ENCODE measurements at places on chromosomes 7 and 10.

DNA sequence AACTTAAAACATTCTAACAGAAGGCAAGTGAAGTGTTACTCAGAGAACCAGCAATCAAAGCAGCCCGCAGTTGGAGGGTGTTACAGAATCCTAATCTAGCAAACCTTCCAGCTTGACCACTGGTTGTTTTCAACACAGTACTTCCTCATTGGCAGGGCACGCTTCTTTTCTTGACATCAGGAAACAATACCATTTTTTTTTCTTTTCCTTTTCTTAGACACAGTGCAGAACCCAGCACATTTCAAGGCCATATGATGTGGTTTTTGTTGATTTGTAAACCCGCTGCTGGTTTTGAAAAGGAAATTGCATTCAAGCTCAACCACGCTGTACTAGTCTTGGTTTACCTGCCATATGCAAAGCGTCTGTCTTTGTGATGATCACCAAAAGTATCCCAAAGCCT is 33.4 kb downstream of the RHOBTB1 start:
- DNase-seq, result no peak

DNA sequence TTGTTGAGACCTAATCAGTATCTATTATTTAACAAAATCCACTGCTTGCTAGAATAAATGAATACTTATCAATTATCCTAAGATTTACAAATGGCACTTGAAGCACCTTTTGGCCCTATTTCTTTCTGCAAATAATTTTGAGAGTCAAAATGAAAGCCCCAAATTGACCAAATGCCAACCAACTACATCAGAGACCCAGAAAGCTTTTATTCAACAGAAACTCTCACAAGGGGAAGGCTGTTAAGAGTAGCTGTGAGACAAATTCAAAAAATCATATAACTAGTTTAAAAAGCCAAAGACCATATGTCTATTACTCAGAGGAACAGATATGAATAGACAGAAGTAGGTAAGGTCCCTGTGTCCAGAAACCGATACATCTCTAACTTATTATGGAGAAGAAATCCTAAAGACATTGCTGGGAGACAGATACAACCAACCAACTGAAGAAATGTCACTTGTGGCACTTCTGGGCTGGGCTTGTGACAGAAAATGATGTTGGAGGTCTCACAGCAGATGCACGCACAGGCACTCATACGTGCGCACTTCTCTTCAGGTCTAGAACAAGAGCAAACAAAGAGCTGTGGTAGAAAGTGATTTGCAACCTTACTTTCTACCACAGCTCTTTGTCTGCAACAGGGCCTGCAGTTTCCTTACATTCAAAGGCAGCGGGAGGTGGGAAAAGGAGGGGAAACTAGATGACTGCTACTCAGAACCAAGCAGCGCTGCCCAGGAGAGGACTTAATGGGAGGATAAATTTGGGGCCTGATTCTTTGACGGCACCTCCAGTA is 58.6 kb upstream of the KCNIP2 start:
- no peak for DNase-seq

DNA sequence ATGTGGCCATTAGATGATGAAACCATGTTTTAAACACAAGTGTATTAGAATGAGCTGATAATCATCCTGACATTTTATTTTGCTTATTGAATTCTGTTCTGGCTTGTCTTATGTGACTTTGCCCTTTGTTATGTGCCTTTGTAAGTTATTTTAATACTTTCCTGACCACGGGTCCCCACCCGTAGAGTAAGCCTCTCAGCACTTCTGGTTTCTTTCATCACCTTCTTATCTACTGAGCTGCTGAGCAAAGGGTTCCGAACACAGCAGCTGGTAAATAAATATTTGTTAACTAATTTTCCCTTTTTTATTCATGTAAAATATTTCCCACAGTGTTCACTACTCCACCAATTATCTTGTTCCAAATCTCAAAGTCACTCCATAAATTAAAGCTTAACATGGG is 1115.3 kb downstream of the SORCS3 start:
- no peak for DNase-seq

DNA sequence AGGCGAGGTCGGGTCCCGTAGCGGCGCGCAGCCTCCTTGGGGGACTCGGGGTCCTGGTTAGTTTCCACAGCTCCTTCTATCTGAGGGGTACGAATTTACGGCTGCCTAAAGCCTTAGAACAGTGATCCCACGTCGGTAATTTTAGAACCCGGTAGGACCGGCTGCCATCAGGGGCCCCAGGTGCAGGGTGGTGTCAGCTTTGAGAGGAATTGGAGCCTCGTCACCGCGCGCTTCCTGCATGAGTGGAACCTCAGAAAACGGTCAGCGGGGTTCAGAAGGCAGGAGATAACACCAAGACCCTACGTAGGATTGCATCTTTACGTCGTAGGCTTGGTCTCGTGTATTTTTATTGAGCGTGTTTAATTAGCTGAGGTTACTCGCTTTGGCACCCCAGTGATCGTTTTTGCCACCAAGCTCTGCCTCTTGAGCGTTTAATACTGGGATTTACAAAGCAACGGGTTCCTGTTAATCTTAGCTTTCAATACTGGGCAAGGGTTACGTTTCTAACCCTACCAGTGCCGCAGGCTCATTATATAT is 443 bp downstream of the RNF32 start:
- DNase-seq, result peak; percentile 19

GRCh38 chr7:155380221-155380861 is 77.6 kb upstream of the EN2 start:
- peak; percentile 27 for DNase-seq

DNA sequence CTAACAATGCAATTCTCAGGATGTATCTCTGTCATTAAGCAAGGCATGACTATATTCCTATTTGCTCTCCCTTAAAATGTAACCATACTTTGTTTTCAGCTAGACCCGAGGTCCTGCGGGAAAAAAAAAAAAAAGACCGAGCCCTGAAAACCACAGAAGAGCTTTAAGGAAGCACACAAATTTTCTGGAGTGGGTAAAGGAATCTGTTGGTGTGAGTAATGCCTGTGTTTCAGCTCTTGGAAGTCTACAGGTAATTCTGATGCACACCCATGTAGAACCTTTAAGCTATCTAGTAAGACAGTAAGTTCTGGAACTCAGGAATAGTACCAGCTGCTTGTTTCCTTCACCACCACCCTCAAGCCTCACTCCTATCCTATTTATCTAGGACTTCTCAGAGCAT is 351.1 kb downstream of the PARD3 start:
- no peak for DNase-seq

DNA sequence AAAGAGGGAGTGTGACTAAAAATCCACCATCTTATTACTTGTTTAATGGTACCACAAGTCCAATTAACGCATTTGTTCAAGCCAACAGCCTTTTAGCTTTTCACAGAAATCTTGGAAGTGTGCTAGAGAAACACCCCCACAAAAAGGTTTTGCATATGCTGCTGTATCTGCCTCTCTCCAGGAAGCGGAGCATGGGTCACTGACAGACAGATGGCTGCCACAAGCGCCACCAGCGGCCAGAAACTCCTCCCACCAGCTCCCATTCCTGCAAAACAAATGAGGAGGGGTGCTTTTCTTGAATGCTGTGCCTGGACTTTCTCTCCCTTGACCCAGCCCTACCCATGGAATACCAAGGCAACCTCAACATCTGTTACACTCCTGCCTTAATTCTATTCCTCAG is 176.3 kb upstream of the LRGUK start:
- DNase-seq, result no peak

- DNase-seq, result no peak
Measured at GRCh38 chr7:78563191-78563590, 764.6 kb downstream of the PHTF2 start.

- DNase-seq, result no peak
Measured at GRCh38 chr10:91759581-91759986, 38.6 kb upstream of the TNKS2 start.

Data from activated CD8-positive, alpha-beta memory T cell treated with anti-CD3 and anti-CD28 coated beads for 1 hour (primary cell).